ENCODE measurements at places on chromosomes 12 and 14. TPM values are rescaled to one million over a fixed set of nuclear protein-coding genes. Genes with fewer than 3 reads are reported as not detected.

DNA sequence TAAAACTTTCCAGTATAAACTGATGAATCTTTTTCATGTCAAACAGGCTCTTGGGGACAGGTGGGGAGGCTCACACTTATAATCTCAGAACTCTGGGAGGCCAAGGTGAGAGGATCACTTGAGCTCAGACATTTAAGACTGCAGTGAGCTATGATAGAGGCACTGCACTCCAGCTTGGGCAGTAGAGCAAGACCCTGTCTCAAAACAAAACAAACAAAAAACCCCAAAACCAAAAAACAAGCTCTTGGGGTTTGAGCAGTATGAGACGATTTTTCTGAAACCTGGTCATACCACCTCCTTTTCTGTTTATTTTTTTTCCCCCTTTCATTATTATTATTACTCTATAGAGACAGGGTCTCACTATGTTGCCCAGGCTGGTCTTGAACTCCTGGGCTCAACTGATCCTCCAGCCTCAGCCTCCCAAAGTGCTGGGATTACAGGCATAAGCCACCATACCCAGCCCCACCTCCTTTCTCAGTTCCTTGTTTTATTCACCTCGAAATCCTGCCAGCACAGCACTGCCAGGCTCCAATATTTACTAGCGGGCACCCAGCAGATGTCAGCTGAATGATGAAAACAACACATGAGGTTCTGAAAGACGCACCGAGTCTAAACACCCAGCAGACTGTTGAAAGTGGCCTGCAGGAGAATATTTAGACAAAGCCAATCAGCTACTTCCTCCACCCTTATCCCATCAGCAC lies 19.5 kb upstream of the CDK17 start:
- DNase-seq: no peak

DNA sequence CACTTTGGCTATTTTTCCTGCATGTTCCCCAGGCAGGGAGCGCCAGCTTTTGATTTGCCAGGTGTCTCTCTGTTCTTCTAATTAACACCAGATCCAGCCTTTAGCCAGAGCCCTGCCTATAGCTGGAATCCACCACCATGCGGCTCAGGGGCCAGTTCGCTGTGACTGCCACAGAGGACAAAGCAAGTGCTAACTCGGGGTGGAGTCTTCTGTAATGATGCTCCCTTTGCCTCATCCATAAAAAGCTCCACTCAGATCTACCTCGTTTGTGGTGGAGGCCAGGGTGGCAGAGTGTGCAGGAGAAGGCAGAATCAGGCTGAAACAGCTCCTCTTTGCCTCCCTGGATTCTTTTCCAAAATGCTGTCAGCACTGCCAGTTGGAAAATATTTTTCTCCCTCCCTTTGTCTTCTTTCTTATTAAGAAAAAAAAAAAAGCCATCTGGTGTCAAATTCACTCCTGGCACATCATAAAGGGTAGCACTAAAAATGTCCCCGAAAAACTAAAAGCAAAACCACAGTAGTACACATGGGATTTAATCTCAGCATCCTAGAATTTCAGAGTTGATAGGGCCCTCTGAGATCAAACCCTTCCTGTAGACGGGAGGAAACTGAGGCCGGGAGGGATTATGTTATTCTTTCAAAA lies 18.0 kb upstream of the CTDSP2 start:
- DNase-seq: no peak

- DNase-seq: no peak
Measured at GRCh38 chr12:79873201-79873600, 61.7 kb downstream of the PPP1R12A start.

- no peak for DNase-seq
Measured at GRCh38 chr14:46323404-46323762, 328.2 kb downstream of the RPL10L start.

DNA sequence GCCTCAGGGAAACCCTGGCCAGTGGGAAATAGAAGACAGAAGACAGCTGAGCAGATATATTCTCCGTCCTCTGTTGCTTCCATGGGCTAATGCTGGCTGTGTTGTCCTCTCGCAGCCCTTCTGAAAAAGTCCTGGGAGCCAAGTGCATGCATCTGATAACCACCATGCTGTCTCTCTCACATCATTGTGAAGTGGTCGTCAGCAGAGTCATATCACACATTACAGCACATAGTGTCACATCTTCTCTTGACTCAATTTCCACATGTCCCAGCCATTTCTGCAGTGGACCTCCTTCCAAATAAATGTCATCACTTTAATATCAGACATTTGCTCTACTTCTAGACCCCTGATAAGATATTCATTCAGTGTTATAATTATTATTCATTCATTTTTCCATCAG lies 3.8 kb downstream of the TAS2R20 start:
- no peak for DNase-seq

DNA sequence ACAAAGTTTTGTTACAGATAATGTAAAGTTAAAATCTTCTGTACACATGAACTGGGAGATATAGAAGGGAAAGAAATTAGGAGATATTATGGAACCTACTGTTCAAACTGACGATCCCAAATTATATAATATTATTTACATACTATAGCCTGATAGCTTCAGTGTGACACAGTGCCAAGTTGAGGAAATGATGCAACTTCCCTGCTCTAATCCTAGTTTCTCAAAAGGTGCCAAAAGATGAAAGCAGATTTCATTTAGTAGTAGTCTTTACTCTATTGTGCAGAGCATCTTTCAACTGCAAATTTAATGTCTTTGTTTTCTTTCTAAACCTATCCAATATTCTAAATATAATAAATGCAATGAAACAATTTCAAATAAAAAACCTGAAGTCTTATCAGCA lies 46.9 kb downstream of the COCH start:
- DNase-seq: no peak

GRCh38 chr12:57754411-57755193 lies at the start of gene MARCHF9:
MARCHF9 (plus strand) TSS chr12:57755103; CDS start chr12:57755529, 426 bp downstream.
- DNase-seq: no peak

GRCh38 chr12:121939992-121940766 lies 21.8 kb downstream of the CFAP251 start:
- DNase-seq: no peak

BDKRB2 gene
- 1.1 TPM for polyA plus RNA-seq

All from left lung (tissue), 14 donors.